NCI-H1436 (cell line): ENCODE measurements at places on chromosomes 11 and 22.

DNA sequence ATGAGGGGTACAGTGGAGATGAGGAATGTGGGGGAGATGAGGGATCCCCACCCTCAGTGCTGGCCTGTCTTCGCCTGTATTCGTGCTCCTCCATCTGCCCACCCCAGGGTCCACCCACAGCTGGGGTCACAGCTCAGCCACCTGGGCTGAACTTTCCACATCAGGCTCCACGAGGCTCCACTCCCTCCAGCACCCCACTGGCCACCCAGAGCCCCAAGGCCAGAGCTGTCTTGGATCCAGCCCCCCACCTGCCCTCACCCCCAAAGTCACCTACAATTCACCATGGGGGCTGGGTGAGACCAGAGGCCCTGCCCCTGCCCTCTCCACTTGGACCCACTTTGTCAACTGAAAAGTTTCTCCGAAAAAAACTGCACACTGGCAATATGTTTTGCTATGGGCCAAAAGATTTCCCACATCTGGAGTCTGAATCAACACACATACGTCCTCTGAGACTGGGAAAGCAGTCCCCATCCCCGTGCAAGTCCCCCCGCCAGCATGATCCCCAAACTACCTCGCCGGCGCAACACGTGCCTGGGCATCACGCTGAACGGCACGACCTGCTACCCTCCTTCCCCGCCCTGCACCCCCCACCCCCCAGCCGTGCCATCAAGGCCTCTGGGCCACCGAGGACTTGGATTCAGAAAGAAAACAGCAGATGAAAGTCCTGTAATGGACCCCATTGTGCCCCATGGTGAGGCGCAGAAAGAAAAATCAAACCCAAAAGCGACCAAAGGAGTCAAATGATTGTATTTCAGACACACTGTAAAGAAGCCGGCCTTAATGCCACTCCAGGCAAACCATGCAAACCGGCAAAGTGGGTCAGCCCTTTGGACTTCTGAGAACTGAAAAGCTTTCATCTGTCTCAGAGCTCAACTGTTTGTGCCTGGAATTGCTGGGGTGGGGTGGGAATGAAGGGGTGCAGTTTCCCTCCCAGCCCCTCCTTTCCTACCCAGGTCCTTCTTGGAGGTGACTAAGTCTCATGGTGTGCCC, 16.5 kb upstream of the GAL start:
- no peak for DNase-seq

DNA sequence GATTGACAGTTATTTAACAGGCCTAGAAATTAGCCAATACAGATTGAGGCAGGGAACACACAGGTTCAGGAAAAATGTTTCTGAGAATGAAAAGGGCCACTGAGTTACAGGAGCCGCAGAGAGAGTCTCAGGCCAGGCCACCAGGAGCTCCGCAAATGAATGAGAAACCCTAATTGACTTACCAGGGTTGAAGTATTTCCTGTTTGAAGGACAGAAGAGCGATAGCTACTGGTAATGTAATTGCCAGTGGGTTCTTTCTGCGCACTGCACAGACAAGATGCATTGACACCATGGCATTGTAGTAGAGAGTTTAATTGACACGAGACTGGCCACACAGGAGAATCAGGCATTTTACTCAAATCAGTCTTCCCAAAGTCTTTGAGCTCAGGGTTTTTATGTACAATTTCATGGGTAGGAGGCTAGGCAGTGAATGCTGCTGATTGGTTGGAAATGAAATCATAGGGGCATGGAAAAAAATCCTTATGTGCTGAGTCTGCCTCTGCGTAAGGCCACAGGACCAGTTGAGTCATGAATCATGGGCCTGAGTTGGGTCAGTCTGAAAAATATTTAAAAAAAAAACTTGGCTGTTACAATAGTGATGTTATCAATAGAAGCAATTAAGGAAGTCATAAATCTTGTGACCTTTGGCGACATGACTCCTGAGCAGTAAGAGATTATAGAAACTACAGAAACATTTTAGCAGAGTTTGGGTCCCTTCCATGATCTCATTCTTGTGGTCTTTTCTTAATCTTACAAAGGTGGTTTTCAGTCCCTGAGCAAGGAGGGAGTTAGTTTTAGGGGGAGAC, 203.8 kb downstream of the CASP12 start:
- DNase-seq = no peak

- no peak for DNase-seq
These were observed 110.2 kb upstream of the SESN3 start for GRCh38 chr11:95341221-95341620.

DNA sequence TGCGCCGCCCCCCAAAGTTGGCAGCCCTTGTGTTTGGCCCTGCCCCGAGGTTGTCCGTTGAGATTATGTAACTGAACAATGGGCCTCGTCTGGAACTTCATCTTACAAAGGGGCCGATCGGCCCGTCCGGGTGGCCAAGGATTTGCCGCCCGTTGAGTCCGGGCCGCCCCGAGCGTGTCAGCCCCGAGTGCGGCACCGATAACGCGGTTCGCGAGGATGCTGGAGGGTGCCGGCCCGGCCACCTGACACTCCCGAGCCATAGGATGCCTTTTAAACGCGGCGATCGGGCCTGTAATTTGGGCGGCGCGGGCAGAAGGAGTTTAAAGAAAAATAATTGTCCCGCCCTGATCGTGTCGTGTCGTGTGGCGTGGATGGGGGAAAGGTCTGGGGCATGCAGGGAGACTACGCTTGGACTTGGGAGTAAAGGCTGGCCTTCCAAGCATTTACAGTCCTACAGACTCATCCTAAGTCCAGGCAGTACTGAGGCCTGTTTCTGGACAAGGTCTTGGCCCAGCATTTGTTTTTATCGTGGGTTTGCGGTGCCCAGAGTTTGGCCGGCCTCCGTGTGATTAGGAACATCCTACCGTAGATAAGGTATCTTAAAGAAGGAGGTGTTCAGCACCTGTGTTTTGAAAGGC, 1.3 kb downstream of the WEE1 start:
- DNase-seq = no peak

DNA sequence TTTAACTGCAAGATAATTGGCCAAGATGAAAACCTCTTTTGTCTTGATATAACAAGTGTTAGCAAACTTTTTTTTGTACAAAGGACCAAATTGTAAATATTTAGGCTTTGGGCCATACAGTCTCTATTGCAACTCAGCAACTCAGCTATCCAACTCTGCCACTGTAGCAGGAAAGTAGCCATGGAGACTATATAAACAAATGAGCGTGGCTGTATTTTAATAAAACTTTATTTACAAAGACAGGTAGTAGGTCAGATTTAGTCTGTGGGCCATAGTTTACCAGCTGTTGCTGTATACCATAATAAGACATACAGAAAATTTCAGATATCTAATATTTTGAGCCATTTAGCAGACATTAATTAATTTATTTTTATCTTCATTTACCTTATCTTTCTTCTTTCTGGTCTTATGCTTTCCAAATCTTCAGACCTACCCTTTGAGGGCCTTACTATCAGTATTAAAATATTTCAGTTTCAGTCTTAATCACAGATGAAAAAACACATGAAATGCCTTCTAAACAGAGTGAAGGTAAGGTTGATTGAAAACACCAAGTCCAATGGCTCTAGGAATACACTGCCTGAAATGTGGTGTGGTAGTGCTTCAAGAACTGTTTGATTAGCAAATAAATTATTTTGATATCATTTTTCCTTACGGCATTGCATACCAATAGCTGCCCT, 256.9 kb upstream of the CTSC start:
- no peak for DNase-seq

GRCh38 chr22:16987822-16988221, 20.2 kb downstream of the GAB4 start:
- DNase-seq = no peak

- DNase-seq = no peak
These were observed 50.9 kb upstream of the WNT11 start for GRCh38 chr11:76257074-76257719.

DNA sequence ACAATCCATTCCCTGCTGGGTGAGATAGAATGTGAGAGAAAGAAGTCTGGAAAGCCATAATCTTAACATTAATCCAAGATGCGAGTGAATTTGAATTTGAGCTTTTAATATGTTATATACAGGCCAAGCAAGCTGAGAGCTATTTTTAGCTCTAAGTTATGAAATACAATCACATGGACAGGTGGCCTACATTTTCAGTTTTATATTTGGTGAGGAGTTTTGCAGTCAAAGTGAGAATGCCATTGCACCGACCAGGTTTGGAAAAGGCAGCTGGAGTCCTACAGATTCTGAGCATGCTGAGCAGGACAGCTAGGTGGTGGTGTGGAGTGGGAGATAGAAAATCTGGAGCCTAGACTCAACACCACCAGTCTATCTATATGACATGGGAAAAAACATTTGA, 12.0 kb downstream of the OR5B21 start:
- DNase-seq = no peak

GRCh38 chr11:1792461-1792860, 28.7 kb upstream of the CTSD start:
- DNase-seq = no peak

DNA sequence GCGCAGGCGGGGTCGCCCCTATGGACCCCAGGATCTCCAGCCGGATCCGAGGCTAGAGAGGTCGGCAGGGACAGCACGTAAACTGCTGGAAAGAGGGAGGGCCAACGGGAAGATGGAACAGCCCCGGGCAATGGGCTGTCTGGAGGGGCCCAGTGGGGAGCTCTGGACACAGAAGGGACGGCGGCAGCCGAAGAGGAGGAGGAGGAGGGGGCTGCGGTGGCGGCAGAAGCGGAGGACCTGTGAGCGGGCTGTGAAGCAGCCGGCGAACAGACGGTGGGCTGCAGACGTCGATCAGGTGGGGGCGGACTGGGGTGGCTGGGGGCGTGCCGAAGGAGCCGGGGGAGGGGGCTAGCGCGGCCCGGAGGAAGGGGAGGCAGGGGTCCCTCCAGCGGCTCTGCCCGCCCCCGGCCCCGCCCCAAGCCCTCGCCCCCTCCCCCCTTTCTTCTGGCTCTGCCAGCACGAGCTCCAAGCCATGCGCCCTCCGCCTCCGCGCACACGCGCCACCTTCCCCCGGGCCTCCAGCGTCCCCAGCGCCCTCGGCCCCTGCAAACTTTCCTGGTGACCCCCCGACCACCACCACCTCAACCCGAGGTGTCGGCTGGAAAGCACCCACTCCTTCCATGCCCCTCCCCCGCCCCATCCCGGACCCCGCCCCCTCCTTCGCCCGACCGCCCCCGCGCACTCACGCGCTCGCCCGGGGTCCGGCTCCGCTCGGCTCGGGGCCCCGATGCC, 432 bp downstream of the TNKS1BP1 start:
- DNase-seq = no peak

- no peak for DNase-seq
These were observed 67.6 kb upstream of the BID start for GRCh38 chr22:17841836-17842235.

GRCh38 chr11:12409621-12410005, 32.2 kb downstream of the PARVA start:
- DNase-seq = no peak

DNA sequence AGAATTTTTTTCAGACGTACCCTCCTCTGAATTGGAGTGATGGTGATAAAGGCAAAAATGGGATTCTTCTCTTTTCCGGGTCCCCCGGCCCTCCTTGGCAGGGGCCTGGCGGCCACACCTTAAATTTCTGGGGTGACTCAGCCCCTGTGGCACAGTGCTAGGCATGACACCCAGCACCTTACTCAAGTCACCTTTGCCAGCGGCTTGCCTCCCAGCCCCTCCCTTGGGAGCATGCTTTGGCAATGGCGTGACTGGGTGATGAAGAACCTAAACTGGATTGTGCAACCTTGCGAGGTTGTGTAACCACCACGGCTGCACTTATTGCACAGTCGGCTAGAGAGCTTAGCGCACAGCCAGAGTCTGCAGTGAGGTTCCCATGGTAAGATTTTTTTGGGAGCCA, 16.2 kb upstream of the LDLRAD3 start:
- DNase-seq = no peak

- no peak for DNase-seq
These were observed 8.5 kb downstream of the ELFN2 start for GRCh38 chr22:37418627-37419369.

- DNase-seq = no peak
These were observed 1.4 kb upstream of the TMEM134 start for GRCh38 chr11:67470337-67471002.

GRCh38 chr11:91869686-91870085, 354.9 kb upstream of the FAT3 start:
- DNase-seq = no peak

DNA sequence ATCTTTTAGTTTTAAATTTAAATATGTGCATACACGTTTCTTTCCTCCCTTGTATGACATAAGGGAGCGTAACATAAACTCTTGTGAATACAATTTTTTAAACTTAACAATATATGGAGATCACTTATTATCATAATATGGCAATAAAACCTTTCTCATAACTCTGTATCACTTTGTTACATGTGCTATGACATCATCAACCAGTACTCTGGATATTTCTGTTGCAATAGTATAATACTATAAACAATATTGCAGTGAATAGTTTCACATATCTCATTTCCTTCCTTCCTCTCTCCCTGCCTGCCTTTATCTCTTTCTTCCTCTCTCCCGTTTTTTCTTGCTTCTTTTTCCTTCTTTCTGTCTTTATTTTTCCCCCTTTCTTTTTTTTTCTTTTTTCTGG, 1278.0 kb upstream of the CNTN5 start:
- DNase-seq = no peak

GRCh38 chr11:112366777-112367176, 106.1 kb upstream of the PLET1 start:
- DNase-seq = no peak

- no peak for DNase-seq
These were observed 13.3 kb downstream of the IL17REL start for GRCh38 chr22:49999063-49999945.

DNA sequence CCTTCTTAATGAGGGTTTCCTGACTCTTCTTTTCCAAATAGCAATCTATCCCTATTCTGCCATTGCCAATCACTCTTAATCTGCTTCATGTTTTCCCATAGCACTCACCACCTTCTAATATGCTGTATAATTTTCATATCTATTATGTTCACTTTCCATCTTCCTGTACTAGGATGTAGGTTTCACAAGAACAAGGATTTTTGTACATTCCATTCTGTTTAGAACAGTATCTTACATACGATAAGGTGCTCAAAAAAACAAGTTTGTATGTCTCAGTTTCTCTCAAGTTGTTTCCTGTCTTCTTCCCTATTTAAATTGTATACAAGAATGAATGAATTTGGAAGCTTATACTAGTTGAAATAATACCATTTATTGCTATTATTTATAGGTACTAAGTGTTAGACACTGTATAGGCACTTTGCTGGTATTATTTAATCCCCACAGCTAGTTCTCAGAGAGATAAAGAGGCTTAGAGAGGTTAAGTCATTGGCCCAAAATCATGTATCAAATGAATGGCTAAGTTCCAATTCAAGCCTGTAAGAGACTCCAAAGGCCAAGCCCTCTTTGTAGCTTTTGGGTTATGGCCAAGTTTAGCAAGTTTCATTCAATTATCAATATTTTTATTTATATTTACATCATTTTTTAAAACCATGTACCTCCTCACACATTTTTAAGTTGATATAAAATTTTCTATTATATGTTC, 134.7 kb downstream of the PAX6 start:
- no peak for DNase-seq
